ENCODE measurements at places on chromosomes 11 and 22. TPM values are rescaled to one million over a fixed set of nuclear protein-coding genes. Genes with fewer than 3 reads are reported as not detected.

DNA sequence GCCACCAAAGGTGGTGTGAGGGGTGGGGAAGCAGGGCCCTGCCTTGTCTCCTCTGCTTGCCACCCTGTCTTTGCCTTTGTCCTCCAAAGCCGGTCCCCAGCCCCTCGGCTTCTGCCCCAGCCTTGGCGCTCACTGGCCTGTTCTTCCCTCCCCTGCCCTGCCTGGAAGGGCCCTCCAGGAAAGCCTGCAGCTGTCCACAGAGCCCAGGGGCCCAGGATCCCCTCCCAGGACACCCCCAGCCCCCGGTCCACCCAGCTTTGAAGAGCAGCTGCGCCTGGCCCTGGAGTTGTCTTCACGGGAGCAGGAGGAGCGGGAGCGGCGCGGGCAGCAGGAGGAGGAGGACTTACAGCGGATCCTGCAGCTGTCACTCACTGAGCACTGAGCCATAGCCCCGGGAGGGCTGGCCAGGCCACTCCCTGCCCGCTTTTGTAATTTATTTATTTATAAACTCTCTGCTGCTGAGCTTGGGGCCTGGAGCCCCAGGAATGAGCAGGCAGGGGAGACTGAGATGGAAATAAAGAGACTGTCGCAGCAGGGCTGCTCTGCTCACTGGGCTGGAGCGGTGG is 1.3 kb upstream of the SSH3 start:
- peak; percentile 84 for DNase-seq

GRCh38 chr11:109326781-109327180 is 95.2 kb upstream of the C11orf87 start:
- DNase-seq = peak; percentile 7

DNA sequence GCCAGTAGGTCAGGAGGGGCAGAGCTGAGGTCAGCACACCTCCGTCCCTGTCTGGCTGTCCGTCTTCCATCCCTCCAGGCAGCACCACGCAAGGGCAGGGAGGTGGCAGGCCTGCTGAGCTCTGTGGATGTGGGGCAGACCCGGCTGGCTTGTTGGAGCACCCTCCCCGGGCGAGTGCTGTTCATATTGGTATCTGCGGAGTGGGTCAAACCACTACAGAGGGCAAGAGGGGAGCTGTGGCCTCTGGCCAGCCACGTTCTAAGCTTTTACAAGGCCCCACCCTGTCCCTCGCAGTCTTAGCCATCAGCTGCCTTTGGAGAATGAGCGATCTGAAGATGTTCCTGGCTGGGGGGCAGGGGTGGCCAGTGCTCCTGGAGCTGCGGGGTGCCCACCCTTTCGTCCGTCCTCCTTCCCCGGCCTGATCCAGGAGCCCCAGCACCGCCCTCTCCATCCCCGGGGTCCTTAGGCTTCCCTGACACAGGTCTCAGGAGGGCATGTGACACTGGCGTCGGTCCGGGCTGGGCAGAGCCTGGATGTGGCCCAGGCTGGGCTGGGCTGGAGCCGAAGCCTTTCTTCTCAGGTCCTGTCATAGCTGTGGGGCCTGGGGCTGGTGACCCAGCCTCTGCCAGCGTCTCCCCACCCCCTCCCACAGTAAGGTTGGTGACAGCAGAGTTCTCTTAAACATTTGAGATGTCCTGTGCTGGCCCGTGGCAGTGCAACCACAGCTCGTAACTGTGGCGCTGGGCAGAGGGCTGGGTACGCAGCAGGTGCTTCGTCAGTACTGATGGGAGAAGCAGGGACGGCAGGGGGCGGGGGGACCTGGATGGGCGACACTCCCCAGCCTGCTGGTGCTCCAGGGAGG is 31.7 kb upstream of the GRAMD4 start:
- no peak for DNase-seq

DNA sequence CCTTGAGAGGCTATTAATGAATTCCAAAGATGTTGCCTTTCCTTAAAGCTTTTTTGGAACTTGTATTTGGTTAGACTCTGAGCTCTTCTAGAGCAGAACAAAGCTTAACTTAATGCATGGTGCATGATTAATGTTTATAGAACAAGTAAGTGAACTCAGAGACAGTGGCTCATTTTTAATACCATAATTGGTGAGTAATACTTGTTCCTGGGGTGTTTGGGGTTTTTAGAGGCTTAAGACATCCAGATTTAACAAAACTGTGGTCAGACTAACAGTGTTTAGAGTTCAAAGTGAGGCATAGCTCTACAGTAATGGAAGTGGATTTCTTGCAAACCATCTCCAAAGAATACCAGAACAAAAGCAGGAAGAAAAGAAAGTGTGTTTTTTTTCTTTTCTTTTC is 73.7 kb upstream of the CTSC start:
- DNase-seq = no peak

- no peak for DNase-seq
Observed at GRCh38 chr11:78349114-78349513, 68.5 kb downstream of the GAB2 start.

Gene SLC6A5
- not detected for total RNA-seq

Gene RIMBP3B
- 0.18 TPM for total RNA-seq
